ENCODE measurements at places on chromosomes 11 and 22.

DNA sequence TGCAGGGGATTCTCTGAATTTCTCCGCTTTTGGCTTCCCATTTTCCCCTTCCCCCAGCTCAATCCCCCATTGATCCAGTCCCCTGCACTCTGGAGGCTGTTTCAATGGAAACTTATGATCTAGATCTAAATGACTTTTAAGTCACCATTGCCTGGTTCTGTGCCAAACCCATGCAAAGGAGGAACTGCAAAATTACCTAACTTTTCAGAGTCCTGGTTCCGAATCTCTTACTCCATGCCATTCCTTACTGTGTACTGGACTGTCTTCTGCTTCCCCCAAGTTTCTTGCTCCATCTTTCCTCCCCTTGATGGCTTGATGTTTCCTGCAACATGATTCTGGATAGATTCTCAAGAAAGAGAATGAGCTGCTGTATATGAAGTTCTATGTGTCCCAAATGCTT is 327.8 kb downstream of the MIAT start:
- no peak for DNase-seq

- no peak for DNase-seq
Measured at GRCh38 chr22:45731798-45732495, 60.3 kb downstream of the ATXN10 start.

DNA sequence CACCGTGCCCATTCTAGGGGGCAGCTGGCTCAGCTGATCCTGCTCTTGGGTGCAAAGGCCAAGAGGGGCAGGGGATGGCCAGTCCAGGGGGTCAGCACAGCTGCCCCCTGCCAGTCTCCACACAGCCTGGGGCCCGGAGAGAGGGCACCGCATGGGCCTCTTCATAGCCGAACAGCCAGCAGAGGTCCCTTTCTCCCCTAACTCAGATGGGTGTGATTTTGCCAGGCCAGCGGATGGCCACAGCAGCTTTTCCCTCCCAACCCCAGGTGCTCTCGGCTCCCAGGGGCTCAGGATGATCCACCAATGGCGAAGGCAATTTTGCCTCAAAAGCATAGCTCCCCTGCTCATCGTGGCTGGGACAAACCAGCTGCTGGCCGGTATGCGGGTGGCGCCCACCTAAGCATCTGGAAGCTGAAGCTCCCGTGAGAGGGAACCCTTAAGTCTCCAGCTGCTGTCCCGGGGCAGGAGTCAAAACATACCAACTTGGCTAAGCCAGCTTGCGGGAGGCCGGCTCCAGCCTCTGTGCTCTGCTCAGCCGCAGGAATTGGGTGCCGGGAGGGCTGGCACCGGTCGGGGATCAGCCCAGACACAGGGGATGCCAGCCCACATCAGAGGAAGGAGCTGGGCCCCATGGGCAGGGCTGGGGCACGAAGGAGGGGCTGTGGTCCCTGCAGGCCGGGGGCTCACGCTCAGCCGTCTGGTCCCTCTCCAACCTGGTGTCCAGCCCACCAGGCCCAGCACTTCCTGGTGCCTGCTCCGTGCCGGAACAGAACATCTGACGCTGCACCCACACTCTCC is 30.5 kb upstream of the GNB1L start:
- DNase-seq = no peak

GRCh38 chr22:44622147-44622427 is 79.9 kb upstream of the PRR5 start:
- no peak for DNase-seq

DNA sequence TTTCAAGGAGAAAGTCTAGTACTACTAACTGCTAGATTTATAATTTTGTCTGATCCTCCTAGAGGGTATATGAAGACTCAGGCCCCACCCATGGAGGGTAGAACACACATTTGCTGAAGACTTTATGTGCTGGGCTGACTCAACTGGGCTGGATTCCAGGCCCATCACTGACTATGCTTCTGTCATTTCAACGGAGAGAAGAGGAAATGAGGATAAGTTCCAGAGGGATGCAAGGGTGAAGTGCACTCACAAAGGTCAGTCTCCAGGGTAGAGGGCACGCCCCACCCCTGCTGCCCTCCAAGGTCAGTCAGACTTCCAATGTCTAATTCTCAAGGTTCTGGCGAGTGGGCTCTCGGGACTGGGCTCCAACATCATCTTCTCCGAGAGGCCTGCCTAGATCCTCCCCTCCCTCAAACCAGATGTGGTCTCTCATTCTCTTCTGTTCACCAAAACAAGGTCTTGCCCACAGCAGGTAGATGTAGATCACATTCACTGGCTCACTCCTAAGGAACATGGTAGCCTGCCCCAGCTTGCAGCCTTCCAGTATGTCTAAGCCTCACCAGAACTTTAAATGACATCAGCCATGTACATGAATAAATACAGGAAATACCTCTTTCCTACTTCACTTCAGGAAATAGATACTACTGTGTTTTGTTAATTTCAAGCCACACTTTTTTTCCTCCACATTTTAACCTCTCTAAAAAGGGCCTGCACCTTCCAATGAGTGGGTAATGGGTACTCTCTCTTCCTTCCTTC is 7.3 kb upstream of the C11orf86 start:
- no peak for DNase-seq
